OCI-M1 (cell line): ENCODE measurements at places on chromosomes 4 and X.

GRCh38 chrX:39953879-39954278, 143.9 kb downstream of the BCOR start:
- no peak for DNase-seq

GRCh38 chrX:150361777-150362351, 1.3 kb upstream of the MAMLD1 start:
- no peak for DNase-seq

- DNase-seq = no peak
Measured at GRCh38 chr4:100949350-100949935, 397.9 kb downstream of the PPP3CA start.

DNA sequence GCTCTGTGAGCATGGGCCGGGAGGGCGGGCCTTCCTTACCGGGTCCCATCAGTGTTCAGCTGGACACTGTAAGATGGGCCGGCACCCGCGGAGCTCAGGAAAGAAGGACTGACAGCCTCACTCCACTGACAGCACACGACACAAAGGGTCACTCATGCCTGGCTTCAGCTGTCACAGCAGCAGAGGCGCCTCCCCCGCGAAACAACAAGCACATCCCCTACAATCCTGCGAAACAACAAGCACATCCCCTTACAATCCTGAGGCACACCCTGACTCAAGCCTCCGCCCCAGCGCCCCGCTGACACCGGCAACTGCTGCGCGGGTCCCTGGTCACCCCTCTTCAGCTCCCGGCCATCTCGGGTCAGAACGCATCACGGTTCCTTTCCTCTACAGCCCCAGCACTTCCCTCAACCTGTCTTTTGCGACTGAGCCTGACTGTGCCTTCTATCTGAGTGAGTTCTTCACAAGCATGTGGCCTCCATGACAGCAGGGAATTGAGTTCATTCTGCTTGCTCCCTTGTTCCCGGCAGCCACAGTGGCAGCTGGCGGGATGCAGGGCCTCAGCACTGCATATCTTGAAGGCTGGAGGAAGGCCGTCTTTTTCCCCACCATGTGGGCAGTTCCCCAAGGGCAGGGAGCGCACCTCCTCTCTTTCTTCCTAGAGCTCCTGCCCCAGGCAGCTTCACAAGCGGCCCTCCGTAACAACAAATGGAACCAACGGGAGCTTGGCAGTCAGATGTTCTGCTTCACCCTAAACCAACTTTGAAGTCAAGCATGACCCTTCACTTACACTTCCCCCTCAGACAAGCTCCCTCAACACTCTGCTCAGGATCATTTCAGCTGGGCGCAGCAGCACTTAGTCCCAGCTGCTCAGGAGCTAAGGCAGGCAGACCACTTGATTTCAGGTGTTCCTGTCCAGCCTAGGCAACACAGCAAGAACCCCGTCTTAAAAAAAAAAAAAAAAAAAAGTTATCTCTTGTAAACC, 39.6 kb downstream of the SCD5 start:
- DNase-seq = no peak

GRCh38 chr4:56475917-56476316, 8.5 kb downstream of the SRP72 start:
- DNase-seq = no peak

GRCh38 chrX:150813922-150814321, 84.5 kb downstream of the CD99L2 start:
- peak; percentile 16 for DNase-seq

DNA sequence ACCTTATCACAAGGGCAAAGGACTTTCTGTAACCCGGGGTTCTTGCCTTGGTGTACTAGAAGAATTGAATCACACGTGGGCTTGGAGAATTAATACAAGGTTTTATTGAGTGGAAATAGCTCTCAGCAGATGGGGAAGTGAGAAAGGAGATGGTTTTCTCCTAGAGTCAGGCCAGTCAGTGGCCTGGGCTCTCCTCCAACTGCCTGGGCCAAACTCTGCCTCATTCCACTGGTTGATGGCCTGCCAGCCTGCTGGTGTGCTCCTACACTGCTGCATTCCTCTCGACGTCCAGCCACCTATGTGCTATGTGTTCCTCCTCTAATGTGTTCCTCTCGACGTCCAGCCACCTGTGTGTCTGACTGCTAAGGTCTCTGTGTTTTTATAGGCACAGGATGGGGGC, 35.3 kb upstream of the SPIN2A start:
- no peak for DNase-seq

DNA sequence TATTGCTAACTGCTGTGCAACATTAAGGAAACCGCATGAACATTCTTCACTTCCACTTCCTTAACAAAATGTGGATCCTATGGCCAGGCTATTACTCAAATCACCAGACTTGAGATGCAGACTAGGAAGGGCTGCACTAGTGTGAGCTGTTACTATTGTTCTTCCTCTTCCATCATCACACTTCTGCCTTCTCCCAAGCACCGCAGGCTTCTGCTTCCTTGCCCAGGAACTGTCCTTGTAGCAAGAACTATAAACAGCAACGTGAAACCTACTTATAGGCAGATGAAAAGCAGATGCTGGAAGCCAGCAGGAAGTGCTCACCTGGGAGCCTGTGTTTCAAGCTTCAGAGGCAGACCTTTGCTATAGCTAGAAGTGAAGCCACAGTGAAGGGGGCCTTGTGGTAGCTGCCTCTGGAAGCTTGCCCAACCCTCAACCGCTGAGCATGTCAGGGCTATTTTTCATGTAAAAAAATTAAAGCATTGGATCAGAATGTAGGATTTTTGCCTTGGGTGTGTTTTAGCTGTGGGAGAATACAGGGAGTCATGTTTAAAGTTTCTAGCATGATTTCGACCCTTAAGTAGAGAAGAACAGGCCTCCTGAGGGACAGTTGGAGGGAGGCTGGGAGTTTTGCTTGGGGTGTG, 43.9 kb downstream of the CLNK start:
- no peak for DNase-seq

DNA sequence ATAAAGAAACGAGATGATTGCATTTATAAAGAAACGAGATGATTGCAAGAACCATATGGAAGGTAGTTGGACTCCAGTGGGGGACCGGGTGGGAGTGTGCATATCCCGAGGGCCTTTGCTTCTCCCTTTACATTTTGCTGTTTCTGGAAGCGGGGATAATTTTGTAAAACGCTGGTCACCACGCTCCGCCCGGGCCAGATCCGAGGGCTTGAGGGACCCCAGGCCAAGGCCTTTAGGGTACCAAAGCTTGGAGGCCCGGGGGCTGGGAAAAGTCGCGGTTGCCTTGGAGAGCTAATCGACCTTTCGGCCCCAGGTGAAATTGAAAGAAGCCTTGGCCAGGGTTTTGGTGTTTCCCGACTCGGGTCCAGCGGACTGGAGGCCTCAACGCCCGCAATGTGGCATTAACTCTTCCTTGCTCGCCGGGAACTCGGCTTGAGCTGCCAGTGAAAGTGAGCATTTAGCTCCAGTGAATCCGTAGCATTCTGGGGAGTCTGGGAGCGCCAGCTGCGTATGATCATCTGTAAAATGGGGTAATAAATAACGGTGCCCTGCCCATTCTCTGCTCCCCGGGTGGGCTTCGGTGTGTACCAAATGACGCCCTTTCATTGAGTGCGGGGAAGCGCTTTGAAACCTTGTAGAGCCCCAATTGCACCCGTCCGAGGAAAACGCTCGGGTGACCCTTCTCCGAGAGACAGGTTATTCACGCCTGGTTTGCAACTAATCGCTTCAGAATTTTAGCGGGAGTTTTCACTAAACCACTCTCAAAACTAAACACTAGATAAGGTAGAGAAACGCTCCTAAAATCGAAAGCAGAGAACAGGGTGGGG, 4.5 kb downstream of the NKX3-2 start:
- DNase-seq = no peak

- DNase-seq = no peak
Measured at GRCh38 chr4:113444386-113444785, 317.2 kb downstream of the CAMK2D start.

DNA sequence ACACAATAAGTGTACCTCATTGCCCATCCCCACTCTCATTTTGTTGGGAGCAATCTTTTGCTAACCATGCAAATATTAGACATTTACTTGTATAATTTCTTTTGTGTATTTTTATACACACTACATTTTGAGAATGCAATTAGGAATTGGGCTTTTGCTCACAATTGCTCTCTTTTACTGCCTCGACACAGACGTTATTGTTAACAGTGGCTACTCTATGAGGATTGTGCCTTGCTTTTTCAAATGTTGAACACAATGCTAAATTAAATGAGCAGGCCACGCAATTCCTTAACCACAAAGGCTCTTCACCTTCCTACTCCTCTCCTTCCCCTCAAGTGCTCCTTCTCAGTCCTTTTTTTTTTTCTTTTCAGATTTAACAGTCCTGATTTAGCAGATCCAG, 42.8 kb upstream of the HPF1 start:
- no peak for DNase-seq

DNA sequence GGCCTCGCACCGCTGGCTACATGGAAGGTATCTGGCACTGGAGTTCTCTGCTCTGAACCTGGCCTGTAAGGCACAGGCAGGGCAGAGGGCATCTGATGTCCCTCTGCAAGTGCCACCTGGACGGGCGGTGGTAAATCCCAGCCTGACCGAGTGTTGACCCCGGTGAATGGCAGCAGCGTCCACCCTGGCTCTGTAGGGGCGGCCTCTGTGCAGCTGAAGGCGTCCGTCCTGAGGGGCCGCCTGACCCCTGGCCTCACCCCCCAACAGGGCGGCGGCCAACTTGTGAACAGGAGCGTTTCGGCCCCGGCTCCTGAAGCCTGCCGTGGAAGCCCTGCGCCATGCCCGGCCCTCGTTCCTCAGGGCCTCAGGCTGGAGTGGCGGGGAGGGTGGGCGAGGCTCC, 51.4 kb downstream of the CPZ start:
- DNase-seq = no peak

- peak; percentile 41 for DNase-seq
Measured at GRCh38 chrX:103688946-103689345, 2.4 kb upstream of the MORF4L2 start.

DNA sequence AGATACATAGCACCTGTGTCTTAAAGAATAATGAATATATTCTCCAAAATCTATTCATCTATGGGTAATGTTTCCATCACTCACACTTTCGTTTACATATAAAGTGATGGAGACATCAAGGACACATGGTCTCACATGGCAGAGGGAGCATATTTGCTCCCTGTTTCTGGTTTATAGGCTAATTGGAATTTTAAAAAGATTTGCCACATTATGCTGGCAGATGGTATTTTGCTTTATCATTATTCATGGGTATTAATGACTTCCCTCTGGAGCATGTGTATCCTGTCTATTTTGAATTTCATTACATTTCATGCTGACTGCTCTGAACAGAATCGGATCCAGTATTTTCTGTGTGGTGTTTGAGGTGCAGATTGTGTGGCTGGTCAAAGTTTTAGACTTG, 79.0 kb downstream of the PDGFRA start:
- DNase-seq = no peak

DNA sequence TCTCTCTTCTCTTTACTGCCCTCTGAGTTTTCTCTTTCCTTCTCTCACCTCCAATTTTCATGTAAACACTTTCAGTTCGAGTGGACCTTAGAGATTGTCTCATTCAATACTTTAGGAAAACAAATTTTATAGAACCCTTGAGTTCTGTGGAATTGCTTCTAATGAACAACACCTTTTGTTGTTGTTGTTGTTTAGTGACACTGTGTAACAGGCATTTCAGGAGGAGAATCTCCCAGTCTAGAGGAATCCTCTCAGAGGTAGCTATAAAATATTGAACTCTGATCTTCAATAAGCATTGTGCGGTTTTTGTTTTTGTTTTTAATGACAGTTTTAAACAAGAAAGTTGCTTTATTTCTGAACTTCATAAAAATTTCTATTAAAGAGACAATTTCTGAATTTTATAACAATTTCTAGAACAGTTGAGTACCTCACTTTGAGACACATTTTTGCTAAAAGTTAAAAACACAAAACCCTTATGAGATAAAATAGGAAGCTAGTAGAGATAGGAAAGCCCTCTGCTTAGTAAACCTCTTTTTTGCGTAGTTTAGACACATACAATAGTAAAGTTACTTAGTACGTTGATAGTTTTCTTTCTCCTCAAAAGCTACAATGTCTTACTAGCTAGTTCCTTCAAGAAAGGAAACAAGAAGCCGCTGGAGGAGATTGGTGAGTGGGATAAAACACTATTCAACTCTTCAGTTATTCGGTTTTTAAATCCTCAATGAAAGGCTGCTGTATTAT, 38.8 kb downstream of the CLCN3 start:
- DNase-seq = peak; percentile 87

- no peak for DNase-seq
Measured at GRCh38 chr4:3523628-3524221, 8.5 kb downstream of the LRPAP1 start.

- DNase-seq = peak; percentile 5
Measured at GRCh38 chr4:35559559-35560365, 684.6 kb downstream of the ARAP2 start.

GRCh38 chr4:28001698-28002097, 1141.1 kb downstream of the STIM2 start:
- no peak for DNase-seq

DNA sequence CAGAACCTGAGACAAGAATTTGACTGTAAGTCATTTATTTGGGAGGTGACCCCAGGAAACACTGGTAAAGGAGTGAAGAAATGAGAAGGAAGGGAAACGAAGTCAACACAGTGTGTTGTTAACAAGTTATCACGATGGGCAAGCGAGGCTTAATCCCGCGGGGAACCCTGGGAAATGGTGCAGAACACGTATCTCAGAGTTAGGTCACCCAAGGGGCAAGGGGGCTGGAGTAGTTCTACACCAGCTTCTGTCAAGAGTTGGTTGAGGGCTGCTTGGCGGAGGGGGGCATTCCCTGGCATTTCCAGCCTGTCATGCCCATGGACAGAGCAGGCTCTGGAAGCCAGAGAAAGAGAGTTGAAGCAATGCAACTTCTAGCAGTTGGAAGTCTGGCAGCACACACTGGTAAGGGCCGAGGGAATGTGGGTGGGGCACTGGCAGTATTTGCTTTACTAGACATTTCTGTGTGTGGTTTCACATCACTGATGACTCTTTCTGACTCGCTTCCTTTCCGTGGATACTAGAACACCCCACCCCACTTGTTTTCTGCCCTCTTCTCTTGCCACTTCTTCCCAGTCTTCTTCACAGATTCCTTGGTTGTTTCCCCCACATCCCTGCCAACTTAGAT, 52.2 kb upstream of the ADGRG2 start:
- DNase-seq = no peak

- no peak for DNase-seq
Measured at GRCh38 chr4:126364311-126364911, 1049.7 kb downstream of the FAT4 start.

DNA sequence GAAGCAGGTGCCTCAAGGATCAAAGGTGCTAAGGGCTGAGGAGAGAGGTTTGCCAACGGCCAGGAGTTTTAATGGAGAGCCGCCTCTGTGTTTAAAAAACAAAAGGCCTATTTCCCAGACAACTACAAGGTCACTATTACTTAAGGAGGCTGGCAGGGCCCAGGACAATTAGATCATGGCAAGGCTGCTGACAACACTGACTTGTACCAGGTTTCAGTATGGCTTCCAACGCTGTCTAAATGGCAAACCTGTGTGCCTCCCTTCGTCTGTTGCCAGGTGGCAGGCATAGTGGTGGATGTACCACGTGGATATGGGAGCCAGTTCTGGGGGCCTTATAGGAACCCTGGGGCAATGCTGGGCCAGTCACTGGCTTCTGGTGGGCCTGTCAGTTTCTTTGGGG, 41.0 kb downstream of the NSG1 start:
- no peak for DNase-seq

GRCh38 chr4:61246034-61246433, 45.9 kb downstream of the ADGRL3 start:
- peak; percentile 43 for DNase-seq
